ENCODE measurements at places on chromosomes 2 and 18.

DNA sequence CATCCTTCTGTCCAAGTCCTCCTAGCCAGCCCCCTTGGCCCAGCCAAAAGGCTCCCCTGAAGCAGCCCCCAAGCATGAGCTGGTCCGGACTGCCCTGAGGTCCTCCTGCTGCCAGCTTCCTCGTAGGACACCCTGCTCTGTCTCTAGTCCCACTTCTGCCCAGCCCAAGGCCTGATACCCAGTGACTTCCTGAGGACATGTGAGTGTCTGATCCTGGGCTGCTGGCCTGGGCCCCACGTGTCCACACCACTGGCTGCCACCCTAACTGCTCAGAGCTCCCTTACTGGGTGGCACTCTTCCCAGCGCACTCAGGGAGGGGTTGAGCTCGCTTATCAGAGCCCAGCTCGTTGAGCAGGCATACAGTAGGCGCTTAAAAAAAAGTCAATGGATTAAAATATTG lies 34.4 kb upstream of the PDIA6 start:
- DNase-seq: no peak

DNA sequence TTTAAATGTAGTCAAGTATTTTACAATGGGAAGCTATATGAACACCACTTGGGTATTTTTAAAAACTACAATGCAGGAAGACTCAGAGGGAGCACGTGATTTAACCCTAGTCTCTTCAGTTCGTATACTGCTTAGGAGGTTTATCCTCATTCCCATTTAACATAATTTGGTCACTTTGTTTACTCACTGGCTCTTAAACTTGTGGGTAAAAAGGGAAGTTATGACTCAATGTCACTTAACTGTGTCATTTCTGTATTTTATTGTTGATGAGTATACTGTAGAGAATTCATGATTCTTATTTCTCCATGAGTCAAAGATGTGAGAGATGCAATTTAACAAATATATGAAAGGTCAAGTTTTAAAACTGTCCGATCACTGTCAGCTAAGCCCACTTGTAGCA lies 48.2 kb downstream of the SLC66A3 start:
- no peak for DNase-seq

- DNase-seq: no peak
Observed at GRCh38 chr2:51208521-51208920, 176.6 kb upstream of the NRXN1 start.

GRCh38 chr2:225920621-225921220 lies 521.2 kb downstream of the NYAP2 start:
- no peak for DNase-seq

GRCh38 chr2:86592547-86593230 lies 29.4 kb upstream of the CHMP3 start:
- DNase-seq: no peak
